Heart right ventricle (tissue), 16 donors: ENCODE measurements at places on chromosomes 1 and 21. TPM values are rescaled to one million over a fixed set of nuclear protein-coding genes. Genes with fewer than 3 reads are reported as not detected.

GBP6 gene
- total RNA-seq: 0.08 TPM

PAPPA2 gene
- total RNA-seq: 0.16 TPM

CORT gene
- not detected for total RNA-seq

KRTAP7-1 gene
- not detected for total RNA-seq

FGR gene
- total RNA-seq: 1.9 TPM

PLOD1 gene
- total RNA-seq: 44.0 TPM

HFM1 gene
- 1.7 TPM for total RNA-seq

OR6K3 gene
- total RNA-seq: not detected

REN gene
- not detected for total RNA-seq

ATP1A2 gene
- 208 TPM for total RNA-seq

PTAFR gene
- 1.7 TPM for total RNA-seq

PADI4 gene
- total RNA-seq: not detected

ARMH1 gene
- 0.92 TPM for total RNA-seq

ASH1L gene
- 56.8 TPM for total RNA-seq

GRCh38 chr1:61647142-61647541 is 77.8 kb downstream of the TM2D1 start:
- no peak for DNase-seq

DNA sequence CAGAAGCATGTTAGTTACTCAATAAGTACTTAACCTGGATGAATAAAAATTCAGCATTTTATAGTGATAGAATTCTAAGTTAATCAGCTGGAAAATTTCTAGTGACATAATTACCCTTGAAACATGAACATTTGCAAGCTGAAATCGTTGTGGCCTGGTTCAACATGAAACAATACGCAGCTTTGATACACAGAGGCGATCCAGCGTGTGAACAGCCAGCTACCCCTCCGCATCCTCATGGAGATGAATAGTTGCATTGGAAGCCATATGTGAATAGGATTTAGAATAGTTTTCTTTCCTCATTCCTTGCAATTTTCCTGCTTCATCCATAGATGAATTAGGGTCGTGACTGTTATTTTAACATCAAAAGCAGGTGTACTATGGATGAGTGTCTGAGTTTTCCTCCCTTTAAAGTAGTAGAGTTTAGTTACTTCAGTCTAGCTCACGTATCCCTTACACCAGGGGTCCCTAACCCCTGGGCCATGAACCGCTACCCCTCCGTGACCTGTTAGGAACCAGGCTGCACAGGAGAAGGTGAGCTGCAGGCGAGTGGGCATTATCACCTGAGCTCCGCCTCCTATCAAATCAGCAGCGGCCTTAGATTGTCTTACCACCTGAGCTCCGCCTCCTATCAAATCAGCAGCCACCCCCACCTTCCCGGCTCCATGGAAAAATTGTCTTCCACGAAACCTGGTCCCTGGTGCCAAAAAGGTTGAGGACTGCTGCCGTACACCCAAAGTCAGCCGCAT is 6.2 kb upstream of the TARBP1 start:
- no peak for DNase-seq

DNA sequence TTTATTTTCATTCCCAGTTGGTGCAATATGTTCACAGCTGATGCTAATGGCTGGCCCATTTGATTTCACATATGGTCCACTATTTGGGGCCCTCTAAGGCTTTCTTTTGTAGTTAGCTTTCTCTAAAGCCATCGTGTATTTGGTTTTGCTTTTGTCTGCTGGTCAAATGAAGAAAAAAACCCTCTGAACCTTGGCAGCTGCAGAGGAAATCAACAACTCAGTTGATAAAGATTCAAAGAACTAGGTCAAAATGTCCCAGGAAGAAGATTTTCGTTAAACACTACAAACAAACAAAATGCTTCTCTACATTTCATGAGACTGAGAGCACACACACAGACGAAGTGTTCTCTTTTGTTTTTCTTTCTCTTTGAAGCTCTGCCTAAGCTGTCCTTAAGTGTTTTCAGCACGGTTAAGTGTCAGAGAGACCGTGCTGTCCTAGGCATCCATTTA is 655.0 kb downstream of the RWDD3 start:
- no peak for DNase-seq

DNA sequence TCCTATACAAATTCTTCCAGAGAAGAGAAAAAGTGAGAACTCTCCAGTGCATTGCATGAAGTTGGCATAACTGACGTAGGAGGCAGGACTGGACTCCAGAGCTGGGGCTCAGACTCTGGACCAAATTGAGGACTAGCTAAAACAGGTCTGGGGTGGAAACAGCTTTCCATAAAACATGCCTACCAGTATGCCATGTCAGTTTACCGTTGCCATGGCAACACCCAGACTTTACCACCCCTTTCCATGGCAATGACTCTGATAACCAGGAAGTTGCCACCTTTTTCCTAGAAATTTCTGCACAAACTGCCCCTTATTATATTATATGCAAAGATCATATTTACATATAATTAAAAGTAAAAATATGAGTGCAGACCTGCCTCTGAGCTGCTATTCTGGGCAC is 8.9 kb upstream of the ZBTB8B start:
- no peak for DNase-seq

GRCh38 chr1:52454779-52455178 is 50.4 kb downstream of the PRPF38A start:
- DNase-seq: no peak

DNA sequence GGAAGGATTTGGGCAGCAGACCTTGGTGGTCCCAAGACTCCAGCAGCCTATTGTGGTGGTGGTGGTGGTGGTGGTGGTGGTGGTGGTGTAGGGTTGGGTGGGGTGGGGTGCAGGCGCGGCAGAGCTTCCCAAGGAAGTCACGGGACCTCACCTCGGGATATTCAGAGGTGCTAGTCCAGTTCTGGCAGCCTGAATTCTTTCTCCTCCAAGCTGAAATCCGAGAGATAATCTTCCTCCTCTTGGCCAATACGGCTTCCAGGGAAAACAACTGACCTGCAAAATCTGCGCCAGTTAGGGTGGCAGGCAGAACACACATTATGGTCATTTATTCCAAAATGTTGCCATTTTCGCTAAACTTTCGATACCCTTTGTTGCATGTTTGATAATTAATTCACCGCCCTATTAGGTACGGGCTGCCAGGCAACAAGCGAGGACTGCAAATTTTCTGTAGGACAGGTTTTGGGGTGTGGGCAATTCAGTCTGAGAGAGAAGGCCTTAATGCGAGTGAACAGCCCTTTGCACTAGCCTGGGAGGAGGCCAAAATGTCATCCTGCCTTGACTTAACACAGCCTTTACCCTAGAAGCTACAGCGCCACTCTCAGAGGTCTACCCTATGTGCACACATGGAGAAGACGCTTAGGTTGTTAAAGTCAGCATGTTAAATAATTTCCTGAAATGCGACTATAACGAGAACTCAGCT is 33.2 kb upstream of the BSDC1 start:
- no peak for DNase-seq

- DNase-seq: no peak
Observed at GRCh38 chr1:113931451-113931851, 2.3 kb downstream of the HIPK1 start.

DNA sequence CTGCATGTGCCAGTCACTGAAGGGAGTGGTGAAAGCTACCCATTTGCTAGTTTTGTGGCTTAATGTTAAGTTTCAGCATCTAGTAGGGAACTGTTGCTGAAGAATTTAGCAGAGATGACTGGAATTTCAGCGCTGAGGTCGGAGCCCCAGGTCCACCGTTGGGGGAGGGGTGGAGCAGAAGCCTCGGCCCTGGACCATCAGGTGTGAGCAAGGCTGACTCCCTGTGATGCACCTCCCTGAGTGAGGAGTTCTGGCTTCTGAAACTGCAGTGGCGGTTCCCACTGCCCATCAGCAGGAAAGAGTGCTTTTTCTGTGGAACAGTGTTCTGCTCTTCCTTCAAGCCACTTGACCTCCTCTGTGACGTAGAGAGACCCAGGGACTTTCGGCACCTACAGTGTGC is 1.3 kb downstream of the NOS1AP start:
- no peak for DNase-seq

DNA sequence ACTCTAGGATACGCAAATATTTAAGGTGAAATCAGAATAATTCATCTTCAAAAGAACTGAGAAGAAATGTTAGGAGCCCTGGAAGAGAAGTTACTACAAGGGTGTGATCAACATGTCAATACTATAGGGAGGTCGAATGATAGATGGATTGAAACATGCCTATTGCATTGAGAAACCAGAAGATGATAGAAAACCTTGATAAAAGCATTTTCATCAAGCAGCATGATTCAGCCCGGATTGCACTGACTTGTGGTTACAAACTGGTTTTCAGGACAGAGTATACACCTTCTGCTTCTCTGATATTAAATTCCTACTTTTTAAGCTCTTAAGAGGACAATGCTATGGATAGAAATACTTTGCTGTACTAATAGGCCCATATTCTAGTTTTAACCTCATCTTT is 164.2 kb downstream of the FMN2 start:
- no peak for DNase-seq

GRCh38 chr21:14519000-14519399 is 27.1 kb downstream of the SAMSN1 start:
- no peak for DNase-seq

DNA sequence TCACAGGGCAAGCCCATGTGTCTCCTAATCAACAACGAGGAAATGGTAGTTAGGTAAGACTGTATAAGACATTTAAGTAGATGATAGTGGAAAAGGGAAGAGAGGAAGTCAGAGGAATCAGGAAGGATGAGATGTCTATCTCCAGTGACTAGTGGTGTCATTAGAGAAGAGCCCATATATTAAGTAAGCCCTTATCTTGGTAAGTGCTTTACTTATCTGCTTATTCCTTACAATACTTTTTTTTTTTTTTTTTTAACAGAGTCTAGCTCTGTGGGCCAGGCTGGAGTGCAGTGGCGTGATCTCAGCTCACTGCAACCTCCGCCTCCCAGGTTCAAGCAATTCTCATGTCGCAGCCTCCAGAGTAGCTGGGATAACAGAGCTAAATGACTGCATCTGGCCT is 29.5 kb downstream of the RNF11 start:
- DNase-seq: no peak

GRCh38 chr1:97920276-97920831 is 480 bp downstream of the DPYD start:
- no peak for DNase-seq

GRCh38 chr1:213357403-213357802 is 306.4 kb downstream of the RPS6KC1 start:
- DNase-seq: no peak

- DNase-seq: no peak
Observed at GRCh38 chr1:218573925-218574324, 228.8 kb downstream of the TGFB2 start.

GRCh38 chr1:211632117-211632807 is 43.2 kb downstream of the NEK2 start:
- no peak for DNase-seq

DNA sequence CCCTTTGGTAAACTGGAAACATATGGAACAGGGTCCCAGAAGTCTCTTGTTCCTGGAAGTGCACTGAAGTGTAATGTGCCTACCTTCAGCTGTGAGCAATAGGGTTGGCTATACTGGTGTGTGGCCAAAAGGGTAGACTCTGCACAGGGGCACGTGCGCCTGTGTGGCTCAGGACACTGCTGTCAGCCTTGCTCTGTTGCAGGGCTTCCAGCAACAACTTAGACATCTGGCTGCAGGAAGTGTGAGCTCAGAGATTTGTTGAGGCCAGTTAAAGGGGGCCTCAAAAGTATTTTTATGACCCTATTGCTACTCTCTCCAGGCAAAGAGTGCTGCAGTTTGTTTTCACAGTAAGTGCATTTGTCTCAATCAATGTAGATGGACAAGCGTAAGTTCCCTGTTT is 7.5 kb downstream of the CTPS1 start:
- no peak for DNase-seq

DNA sequence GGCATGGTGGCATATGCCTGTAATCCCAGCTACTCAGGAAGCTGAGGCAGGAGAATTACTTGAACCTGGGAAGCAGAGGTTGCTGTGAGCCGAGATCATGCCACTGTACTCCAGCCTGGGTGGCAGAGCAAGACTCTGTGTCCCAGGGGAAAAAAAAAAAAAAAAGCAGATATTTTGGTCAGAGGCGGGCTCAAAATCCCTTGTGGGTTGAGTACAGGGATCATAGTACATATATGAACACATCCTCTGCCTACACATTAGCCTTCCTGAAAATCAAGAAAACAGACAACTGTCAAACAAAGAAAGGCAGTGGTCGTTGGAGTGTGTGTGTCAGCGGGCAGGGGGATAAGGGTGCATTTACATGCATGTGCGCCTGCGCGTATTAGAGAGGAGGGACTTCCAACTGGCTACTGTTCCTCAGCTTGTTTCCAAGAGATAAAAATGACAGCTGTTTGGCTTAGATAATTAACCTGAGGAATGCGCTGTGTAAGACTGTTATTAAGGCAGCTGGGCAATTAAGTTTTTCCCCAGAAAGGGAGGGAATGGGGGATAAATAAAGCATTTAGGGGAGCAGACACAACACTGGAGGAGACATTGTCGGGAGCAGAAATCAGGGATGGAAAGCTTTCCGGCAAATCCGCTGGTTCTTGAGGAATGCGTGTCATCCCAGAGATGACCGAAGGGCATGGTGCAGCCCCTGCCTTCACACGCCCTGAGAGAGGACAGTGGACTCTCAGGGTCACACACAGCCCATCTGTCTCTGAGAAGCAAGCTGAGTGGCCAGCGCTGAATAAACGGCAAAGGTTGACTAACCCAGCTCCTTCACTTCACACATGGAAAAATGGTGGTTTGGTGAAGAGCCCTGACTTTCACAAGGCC is 6.4 kb downstream of the LAMB3 start:
- no peak for DNase-seq

DNA sequence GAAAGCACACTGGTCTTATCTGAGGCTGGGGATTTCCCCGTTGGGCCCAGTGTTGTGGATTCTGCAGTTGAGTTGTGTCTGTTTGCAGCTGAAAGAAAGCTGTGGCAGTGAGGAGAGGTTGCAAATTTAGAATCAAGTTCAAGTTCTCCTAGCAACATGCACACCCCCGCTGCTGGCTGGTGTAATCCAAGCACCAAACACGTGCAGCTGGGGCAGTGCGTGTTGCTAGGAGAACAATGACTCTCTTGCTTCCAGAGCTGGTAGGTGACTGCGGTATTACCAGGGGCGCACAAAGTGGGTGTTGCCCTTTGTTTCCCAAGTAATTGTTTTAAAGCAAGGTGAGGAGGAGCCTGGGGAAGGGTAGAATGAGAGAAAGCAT is 91.5 kb downstream of the IER5 start:
- peak; percentile 58 for DNase-seq

- no peak for DNase-seq
Observed at GRCh38 chr21:36254106-36254941, 65.7 kb upstream of the MORC3 start.

DNA sequence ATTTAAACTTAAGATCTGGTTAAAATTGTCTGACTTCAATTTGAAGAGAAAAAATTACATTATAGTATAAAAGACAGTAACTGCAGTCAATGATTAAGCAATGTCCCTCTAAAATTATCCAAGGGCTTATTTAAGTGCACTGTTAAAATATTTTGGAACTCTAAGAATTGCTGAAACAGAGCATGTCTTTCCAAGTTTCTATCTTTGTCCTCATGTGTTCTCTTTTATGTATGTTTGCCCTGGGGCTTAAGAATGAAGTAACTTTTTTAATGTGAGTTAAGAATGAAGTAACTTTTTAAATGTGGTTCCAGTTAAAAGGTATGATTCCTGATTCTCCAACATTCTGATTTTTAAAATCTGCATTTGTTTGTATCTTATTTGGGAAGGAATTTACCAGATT is 69.0 kb upstream of the MARK1 start:
- no peak for DNase-seq
